ENCODE measurements at places on chromosomes 2 and 18.

DNA sequence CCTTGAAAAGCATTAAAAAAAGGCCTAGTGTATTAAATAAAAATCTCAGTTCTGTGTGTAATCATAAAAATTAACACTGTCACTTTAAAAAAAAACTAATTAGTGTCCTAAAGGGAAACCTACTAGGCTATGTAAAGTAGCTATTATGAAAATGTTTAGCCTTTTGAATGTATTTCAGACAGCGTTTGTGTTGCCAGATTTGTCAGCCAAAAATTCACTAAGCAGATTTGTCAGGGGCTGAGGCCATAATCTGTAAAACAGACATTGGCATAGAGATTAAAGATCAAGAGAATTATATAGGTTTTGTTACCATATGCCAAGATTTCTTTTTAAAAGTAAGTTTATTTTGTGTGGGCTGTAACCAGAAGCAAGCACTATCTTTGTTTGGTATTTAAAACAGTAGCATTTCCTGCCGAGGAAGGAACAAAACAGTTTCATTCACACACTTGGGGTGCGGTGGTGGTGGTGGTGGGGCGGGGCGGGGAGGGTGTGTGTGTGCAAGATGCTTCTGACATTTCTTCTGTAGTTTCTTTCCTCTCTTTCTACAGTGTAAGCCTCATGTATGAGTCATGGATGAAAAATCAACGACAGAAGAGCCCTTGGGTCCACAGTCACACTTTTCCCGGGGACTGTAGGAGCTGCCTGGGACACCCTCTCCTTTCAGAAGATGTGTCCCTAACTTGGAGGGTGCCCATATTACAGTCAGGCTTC, 328.5 kb upstream of the FANCL start:
- no peak for DNase-seq

DNA sequence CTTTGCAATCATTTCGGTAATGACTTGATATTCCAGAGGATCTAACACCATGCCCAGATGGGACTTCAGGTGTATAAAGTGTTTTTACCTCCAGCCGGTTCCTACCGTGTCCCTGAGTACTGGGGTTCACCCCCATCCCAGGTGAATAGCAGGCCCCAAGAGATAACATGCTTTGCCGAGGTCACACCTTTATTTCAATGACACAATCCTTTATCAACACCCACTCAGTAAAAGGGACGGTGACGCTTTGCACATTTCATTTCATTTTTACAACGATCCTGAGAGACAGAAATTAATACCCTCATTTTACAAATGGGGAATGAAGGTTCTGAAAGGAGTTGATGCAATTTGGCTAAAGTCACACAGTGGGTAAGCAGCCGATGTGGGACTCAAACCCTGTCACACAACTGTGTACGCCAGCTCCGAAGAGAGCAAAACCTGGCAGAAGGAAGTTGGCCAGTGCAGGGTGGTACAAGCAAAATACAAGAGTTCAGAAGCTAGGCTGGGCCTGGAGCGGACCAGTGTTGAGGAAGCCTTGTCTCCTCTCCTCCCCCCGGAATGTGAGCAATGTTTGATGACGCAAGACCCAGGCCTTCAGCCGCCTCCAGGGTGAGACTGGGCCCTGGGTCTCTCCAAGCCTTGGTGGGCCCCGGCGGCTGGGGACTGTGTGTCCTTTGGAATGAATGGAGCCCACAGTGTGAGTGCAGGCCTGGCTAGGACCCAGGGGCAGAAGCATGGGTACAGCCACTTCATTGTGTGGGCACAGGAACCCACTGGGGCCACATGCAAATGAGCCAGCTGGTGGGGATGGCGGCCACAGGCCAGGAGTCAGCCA, 139.6 kb upstream of the MYCN start:
- no peak for DNase-seq

GRCh38 chr2:190838492-190838910, 42.1 kb upstream of the GLS start:
- no peak for DNase-seq

GRCh38 chr2:241039416-241039815, 41.0 kb downstream of the SNED1 start:
- DNase-seq = no peak

- no peak for DNase-seq
Measured at GRCh38 chr2:118837621-118838020, 9.8 kb downstream of the EN1 start.

DNA sequence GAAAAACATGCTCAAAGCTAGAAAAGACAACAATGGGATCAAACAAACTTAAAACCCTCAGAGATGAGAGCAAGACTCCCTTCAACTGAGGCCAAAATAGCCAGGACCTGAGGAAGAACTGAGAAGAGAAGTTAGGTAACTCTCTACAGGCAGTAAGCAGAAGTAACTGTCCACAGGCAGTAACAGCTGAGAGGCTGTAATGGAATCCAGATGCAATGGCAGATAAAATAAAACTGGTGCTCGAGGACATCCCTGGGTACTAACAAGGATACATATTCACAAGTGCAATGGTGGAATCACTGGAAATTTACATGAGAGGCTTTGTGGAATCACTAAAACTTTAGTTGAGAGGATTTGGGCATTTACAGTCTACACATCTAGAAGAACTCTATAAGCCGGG, 30.4 kb upstream of the C2orf66 start:
- no peak for DNase-seq

DNA sequence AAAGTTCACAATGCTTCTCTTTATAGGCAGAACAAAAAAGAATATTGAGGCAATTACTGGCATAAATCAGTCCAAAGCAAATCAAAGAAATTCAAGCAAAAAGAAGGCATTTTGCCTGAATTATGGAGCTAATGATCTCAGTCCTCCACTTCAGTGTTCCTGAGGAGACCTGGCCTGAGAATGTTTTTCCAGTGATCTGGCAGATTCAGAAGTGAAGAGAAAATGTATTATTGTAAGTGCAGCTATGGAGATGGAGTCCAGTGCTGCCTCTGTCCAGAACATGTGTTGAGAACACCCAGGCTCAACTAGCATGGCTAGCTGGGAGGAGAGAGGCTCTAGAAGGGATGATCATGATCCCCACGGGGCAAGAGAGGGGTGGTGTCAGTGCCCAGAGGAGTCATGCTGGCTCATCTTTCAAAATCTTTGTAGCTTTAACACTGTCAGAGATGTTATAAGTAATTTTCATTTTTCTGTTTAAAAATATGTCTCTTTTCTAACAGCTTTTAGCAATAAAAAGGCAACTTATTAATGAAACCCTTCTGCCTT, 367.0 kb upstream of the RAB12 start:
- DNase-seq = no peak

GRCh38 chr2:177352441-177353186, 40.0 kb upstream of the AGPS start:
- no peak for DNase-seq

GRCh38 chr18:45671321-45671720, 52.7 kb upstream of the SLC14A1 start:
- DNase-seq = no peak

- DNase-seq = no peak
Measured at GRCh38 chr2:151262629-151263028, 966 bp upstream of the RBM43 start.

GRCh38 chr2:46803547-46803878, 112.1 kb downstream of the MCFD2 start:
- no peak for DNase-seq

GRCh38 chr18:38690626-38691025, 1125.0 kb upstream of the CELF4 start:
- DNase-seq = no peak

DNA sequence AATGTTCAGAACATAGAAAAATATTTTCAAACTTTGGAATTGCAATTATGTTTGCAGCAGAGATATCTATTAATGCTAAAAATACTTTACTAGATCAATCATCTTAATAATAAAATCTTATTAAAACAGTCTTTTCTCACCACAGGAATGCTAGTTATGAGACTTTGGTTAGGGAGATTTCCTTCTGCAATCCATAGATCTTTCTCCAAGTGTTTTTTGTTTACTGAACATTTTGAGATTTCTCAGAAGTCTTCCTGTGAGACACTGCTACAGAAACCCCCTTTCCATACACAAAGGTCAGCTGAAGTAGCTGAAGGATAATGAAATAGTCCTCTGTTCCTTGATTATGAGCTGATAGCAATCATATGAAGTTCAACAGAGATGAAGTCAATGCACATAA, 59.4 kb upstream of the RAPH1 start:
- no peak for DNase-seq

- DNase-seq = no peak
Measured at GRCh38 chr2:110735366-110735765, 3.0 kb downstream of the ACOXL start.

DNA sequence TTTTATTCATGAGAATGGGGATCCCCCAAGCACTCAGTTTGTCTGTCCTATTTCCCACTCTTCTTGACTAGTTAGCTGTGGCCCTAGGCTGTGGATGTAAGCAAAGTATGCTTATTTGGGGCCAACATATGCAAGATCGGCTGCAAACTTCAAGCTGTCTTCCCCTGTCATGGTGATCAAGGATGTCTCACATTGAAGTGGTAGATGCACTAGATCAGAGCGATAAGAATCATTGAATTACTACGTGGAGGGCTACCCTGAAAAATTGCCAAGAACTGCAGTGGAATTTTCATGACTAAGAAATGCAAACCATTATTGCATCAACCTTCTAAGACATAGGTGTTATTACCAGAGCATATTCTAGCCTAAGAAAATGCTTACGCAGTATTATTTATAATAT, 527.4 kb downstream of the RNF144A start:
- DNase-seq = no peak

DNA sequence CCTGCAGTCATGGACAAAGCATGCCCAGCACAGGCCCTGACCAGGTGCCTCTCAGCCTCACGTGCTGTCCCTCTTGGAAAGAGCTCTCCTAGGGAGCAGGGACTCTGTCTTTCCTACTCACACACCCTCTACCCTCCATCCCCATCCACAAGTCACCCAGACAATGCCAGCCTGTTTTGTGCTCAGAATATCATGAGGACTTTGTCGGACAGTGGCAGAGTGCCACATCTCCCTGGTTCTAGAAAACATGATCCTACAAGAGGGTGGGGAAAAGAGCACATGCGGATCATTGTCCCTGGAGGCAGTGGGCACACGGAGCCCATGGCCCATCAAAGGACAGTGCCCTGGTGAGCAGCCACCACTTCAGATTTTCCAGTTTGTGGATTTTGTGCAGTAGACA, 3.7 kb upstream of the MAL start:
- no peak for DNase-seq

DNA sequence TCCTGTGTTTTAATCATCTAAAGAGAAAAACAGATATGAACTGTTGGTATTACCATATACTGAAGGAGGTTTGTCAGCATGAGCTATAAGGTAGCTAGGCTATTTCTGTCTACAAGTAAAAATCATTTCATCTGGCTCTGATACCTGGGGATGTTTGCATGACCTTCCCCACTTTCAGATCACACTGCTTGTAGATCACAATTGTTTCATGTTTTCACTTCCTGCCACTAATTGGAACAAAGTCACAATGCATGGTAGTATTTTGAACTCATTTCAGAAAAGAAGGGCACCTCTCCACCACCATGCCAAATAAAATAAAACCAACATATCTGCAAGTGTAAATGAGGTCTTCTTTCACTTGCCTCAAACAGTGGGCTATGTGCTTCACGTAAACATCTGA, 37.8 kb downstream of the NYAP2 start:
- no peak for DNase-seq

- DNase-seq = no peak
Measured at GRCh38 chr2:74735564-74735963, 81.5 kb downstream of the SEMA4F start.

DNA sequence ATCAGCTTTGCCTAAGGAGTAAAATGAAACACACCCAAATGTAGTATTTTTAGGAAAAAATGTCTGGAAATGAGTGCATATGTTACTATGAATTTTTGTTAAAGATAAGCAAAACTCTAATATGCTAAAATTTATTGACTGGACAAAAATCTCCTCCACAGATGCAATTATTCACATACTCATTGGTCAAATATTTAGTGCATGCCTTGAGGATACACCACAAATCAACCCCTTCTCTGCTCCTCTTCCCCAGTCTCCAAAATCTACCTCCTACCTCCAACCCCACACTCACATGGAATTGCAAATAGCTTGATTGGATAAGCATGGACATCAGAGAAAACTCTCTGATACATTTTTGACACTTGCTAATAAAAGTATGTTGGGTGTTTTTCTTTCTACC, 95.6 kb upstream of the CDC42EP3 start:
- no peak for DNase-seq

DNA sequence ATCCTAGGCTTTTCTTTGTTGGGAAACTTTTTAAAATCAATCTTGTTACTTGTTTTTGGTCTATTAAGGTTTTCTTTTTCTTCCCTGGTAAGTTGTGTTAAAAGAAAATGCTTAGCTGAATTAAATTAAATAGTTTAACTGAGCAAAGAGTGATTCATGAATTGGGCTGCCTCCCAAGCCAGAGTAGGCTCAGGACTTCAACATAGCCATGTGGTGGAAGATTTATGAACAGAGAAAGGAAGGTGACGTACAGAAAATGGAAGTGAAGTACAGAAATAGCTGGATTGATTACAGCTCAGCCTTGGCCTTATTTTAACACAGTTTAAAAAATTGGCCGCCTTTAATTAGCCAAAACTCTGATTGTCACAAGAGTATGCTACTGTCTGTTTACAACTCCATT, 27.9 kb upstream of the GALNT5 start:
- DNase-seq = no peak

- no peak for DNase-seq
Measured at GRCh38 chr2:27296481-27296880, 11.8 kb downstream of the UCN start.

DNA sequence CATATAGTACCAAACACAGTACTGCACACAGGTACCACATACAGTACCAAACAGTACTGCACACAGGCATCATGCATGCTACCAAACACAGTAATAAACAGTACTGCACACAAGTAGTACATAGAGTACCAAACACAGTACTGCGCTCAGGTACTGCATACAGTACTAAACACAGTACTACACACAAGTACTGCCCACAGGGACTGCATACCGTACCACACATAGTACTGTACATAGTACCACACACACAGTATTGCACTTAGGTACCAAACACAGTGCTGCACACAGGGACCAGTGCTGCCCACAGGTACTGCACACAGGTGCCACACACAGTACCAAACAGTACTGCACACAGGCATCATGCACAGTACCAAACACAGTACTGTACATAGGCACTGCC, 74.9 kb downstream of the ZNF236 start:
- no peak for DNase-seq

DNA sequence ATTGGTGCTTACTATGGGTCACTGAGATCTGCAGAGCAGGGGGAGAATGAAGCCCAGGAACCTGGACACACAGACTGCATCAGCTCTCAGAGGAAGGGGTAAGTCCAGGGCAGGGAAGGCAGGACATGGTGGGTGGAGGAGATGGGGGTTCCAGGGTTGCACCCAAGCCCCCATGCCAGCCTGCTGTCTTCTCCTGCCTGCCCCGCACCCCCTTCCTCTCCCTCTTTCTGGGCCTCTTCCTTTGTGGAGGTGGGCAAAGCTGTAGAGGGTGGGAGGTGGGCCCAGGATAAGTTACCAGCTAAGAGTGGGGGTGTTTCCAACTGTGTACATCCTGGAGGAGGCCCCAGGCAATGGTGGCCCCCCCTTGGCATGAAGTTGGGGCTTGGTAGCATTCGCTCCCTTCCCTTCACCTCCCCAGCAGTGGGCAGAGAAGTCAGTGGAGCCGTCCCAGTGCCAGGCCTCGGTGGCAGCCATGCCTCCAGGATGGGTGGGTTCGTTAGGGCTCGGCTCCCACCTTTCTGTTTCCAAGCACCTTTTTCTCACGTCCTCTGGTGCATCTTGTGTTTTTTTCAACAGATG, 132.2 kb downstream of the CLIP4 start:
- no peak for DNase-seq

- DNase-seq = no peak
Measured at GRCh38 chr18:14917311-14917710, 169.3 kb downstream of the ANKRD30B start.

- no peak for DNase-seq
Measured at GRCh38 chr2:135252805-135253458, 200.8 kb downstream of the RAB3GAP1 start.

Measured in stimulated activated CD4-positive, alpha-beta T cell treated with anti-CD3 and anti-CD28 coated beads, Interleukin-1b, Interleukin-23, amount 100 ng/mL, for 1 hour (primary cell).